Fibroblast of skin of right biceps (primary cell): ENCODE measurements at places on chromosomes 5 and 9.

- no peak for DNase-seq
Observed at GRCh38 chr5:69261034-69261433, 26.3 kb downstream of the CDK7 start.

DNA sequence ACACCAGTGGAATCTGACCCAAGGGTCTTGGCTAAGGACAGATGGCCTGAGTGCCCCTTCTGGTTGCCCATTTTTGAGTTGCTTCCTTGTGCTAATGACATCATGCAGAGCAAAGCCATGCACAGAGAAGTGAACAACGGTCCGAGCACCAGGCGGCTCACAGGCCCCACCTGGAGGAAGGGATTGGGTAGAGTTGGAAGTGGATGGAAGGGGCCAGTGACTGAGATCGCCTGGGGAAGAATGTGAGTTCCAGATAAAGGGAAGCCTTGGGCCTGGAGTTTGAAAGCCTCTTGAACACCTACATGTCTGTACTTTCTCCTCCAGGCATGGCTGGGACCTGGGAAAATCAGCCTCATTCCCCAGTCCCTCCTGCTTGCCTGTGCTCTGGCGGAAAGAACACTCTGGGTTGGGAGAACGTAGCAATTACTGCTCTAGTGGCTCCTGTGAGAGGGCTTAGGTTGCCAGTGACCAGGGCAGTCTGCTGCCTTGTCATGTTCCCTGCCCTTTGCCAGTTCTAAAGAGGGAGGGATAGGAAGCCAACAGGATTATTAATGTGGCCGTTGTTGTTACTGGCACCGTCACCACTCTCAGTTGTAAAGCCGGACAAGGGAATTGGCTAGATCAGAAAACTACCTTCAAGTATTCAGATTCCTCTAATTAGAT is 62.5 kb upstream of the PTPN3 start:
- no peak for DNase-seq

- no peak for DNase-seq
Observed at GRCh38 chr5:170314541-170315095, 17.0 kb upstream of the LCP2 start.

- DNase-seq, result no peak
Observed at GRCh38 chr9:90259311-90260246, 383.0 kb downstream of the DIRAS2 start.

DNA sequence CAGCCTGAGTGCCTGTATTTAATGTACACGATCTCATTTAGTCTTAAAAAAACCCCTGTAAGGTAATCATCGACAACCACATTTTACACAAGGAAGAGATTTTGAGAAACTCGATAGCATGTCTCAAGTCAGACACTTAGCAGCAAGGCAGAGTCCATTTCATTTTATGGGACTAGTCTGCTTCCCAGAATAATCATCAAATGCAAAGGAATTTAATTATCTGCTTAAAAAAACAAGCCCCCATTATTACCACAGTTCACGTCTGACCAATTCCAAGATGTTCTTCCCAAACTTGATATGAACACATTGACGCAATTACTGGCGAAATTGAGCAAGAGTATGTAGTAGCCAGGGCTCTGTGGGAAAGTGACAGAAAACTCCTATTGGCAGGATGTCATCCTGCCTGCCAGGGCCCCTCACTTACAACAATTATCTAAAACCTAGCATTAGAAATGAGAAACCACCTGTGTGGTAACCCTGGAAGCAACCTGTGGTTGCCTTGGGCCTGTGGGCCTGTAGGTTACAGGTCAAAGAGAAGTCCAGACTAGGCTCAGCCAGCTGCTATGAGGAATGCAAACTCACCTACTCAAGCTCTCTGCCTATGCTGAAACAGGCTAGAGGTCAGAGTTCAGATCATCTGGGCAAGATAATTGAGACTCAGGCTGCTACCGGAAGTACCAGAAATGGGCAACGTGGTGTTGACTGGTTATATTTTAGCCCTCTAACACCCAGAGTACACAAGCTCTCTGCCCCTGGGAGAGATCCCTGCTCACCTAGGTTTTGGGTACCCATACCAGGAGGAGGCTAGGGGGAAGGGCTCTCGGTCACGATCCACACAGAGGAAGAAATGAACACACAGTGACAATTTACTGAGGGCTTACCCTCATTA is 1.6 kb downstream of the B4GALT1 start:
- DNase-seq, result peak; percentile 84

DNA sequence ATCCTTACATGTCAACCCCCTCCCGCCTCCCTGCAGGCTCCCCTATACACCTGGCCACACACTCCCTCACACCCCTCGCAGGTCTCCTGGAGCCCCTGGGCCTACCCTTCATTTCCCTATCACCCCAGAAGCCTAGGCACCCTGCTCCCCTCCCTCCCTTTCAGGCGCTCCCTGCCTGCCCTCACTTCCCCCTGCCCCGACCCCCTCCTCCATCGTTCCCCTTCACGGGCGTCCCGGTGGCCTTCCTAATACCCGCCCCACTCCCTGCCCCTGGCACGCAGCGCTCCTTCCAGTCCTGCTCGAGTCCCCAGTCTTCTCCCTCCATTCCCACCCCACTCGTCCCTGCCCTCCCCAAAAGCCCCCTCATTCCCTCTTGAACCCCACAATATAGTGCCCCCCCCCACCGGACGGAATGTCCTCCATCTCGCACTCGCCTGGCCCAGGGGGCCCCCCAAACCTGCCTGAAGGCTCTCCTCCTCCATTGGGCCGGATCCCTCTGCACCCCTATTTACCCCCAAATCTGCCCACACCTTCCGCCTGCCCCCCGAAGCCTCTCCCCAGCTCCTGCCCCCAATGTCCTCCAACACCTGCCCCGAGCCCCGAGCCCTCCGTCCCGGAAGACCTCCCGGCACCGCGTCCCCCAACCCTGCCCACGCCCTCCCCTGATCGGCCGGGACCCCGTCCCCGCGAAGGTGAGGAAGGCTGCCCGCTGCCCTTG is 746 bp downstream of the STRBP start:
- no peak for DNase-seq

GRCh38 chr5:134714541-134714940 is 23.8 kb upstream of the CAMLG start:
- DNase-seq, result no peak

GRCh38 chr5:115050866-115051265 is 118.8 kb downstream of the TRIM36 start:
- DNase-seq, result no peak

DNA sequence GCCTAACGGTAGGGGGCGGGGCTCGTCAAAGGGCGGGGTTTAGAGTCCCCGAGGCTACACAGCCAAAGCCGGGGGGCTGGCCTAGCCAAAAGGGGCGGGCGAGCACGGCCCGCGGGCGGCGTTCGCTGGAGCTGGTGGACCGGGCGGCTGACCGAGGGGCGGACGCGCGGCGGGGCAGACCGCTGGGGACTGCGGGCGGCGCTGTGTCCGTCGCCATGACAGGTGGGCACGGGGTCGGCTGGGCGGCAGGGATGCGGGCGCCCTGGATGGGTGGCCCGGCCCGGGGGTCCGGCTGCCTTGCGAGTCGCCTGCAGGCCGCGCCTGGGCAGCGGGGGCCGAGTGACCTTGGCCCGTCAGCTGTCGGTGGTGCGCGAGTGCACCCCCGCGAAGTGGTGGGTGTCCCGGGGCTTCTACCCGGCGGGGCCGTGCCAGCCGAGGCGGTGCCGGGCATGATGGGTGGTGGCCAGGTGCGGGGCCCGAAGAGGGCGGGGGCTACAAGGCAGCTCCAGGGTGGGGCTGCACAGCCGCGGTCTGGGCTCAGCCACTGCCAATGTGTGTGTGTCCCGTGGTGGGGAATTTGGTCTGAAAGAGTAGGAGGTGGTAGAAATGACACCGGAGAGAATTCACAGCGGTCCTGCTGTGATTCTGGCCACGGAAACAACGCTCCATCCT is at the start of gene CARD19:
TSS of gene CARD19 (plus strand) at position 87 of the 672 bp plus-strand sequence. CDS start at position 216, 129 bp downstream.
- peak; percentile 15 for DNase-seq

GRCh38 chr5:168015506-168015905 is 275.9 kb upstream of the WWC1 start:
- peak; percentile 88 for DNase-seq

- no peak for DNase-seq
Observed at GRCh38 chr9:132439153-132439552, 29.1 kb downstream of the CFAP77 start.

- DNase-seq, result no peak
Observed at GRCh38 chr9:79980432-79980831, 408.7 kb downstream of the TLE4 start.

GRCh38 chr9:99000476-99001395 is 57.0 kb downstream of the COL15A1 start:
- DNase-seq, result peak; percentile 79

DNA sequence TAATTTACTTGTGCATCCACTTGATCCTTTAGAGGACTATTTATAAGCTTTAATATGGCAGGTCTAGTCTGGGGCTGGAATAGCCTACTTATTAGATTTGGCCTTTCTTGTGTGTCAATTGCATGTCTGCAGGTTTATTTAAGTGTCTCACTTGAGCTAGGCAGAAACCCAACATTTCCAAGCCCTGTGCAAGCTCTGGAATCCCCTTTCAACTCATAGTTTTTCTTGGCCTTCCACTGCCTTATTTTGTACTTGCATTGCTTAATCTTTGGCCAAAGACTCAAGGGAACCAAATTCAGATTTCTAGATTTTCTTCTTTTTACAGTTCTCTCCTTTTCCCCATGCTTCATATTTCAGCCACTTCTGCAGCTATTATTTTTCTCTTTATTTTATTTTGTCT is 102.4 kb upstream of the RFX3 start:
- no peak for DNase-seq

DNA sequence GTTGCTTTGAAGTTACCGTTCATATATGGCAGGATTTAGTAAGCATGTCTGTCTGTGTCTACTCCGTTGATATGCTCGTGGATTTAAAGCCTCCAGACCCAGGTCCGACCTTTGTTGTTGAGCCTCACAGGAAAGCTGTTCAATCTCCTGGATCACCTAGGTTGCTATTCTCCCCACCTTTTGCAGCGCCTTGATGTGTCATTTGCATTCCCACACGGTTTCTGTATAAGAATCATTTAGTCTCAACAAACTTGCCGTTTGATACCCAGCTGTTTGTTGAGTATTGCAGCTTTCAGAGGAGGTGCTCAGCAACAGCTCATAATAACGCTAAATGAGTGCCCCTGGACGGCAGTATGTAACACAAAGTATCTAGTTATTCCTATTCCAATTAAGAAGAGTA is 1.2 kb upstream of the ADGRV1 start:
- no peak for DNase-seq

- DNase-seq, result no peak
Observed at GRCh38 chr5:158436271-158437065, 577.5 kb upstream of the CLINT1 start.

GRCh38 chr9:91809581-91810285 is 140.3 kb downstream of the ROR2 start:
- no peak for DNase-seq

DNA sequence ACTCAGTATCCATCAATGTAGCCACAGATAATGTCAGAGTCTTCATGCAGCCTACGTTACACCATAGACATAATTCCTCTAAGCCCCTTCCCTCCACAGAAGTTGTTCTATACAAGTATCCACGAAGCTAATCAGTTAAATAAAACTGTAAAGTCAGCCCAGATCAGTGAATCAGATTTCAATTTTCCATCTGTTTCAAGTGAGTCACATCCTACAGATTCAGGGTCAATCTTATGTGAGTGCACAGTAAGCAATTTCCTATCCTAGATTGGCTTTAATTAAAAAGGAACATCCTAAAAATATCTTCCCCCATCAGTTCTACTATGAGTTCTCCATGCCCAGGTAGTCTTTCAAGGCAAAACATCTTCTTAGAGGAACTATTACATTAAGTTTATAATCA is 402.5 kb downstream of the EFNA5 start:
- DNase-seq, result peak; percentile 37

GRCh38 chr9:27212621-27213020 is 84.3 kb downstream of the EQTN start:
- DNase-seq, result no peak

- DNase-seq, result no peak
Observed at GRCh38 chr5:168513861-168514428, 15.2 kb upstream of the FBLL1 start.

DNA sequence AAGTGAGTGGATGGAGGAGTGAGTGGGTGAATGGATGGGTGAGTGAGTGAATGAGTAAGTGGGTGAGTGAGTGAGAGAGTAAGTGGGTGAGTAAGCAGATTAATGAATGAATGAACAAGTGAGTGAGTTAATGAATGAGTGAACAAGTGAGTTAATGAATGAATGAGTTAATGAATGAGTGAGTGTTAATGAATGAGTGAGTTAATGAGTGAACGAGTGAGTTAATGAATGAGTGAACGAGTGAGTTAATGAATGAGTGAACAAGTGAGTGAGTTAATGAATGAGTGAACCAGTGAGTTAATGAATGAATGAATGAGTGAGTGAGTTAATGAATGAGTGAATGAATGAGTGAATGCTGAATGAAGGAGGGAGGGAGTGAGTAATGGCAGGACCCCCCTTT is 26.4 kb downstream of the NKD2 start:
- no peak for DNase-seq

DNA sequence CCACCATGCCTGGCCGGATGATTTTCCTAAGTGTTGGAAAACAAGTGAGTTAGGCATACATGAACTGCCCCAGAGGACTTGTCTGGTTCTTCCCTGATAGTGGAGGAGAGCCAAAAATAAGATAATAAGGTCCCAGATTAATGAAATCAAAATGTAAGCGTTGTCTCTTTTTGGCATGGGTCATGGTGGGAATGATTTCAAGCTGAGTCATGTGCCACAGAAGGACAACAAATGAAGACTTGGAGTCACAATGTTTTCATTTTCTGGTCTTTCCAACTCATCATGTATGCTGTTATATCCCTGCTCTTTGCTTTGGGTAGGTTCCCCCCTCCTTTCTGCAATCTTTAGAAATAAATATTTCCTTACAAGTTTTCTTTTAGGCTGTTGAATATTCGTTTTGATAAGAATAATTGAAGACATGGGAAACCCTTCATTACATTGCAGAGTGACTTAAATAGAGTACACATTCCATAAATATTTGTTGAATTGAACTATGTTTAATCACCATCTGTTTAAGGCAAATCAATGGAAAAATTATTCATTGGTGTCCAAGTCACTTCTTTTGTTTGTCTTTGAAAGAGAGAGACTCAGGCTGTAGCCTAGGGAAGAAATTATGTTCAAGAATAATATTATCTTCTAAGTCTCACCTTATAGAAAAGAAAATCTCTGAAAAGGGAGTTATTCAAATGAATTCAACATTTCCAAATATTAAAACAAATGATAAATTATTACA is 196.3 kb downstream of the CSNK1G3 start:
- DNase-seq, result peak; percentile 99

GRCh38 chr5:136901-137300 is 44.9 kb downstream of the PLEKHG4B start:
- DNase-seq, result no peak
